Astrocyte (in vitro differentiated cells and primary cell): ENCODE measurements at places on chromosomes 1 and 21.

- no peak for DNase-seq
Measured at GRCh38 chr1:154848983-154849382, 21.1 kb downstream of the KCNN3 start.

- no peak for DNase-seq
Measured at GRCh38 chr1:6265151-6265550, 4.3 kb upstream of the GPR153 start.

DNA sequence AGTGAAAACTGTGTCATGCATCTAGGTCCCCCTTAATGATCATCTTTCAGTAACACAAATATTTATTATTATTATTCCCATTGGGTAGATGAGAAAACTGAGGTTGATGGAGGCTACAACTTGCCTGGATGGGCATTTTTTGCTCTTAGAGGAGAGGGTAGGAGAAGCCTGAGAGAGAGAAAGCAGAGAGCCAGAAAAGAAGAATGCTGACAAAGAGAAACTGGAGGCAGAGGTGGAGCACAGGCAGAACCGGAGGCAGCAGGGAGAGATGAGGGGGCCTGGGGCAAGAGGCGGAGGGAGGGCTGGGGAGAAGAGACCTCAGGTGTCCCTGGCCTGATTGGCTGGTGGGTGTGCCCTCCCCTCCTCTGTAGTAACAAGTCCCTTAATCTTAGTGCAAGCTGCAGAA is 4.1 kb downstream of the BLACAT1 start:
- DNase-seq = no peak

GRCh38 chr1:22670352-22670975 is 17.4 kb downstream of the C1QB start:
- no peak for DNase-seq

- DNase-seq = no peak
Measured at GRCh38 chr1:247111259-247111699, 7.1 kb upstream of the ZNF669 start.

GRCh38 chr1:81366173-81366572 is 434.6 kb upstream of the ADGRL2 start:
- DNase-seq = no peak

- DNase-seq = no peak
Measured at GRCh38 chr1:37171691-37172090, 137.4 kb upstream of the GRIK3 start.

DNA sequence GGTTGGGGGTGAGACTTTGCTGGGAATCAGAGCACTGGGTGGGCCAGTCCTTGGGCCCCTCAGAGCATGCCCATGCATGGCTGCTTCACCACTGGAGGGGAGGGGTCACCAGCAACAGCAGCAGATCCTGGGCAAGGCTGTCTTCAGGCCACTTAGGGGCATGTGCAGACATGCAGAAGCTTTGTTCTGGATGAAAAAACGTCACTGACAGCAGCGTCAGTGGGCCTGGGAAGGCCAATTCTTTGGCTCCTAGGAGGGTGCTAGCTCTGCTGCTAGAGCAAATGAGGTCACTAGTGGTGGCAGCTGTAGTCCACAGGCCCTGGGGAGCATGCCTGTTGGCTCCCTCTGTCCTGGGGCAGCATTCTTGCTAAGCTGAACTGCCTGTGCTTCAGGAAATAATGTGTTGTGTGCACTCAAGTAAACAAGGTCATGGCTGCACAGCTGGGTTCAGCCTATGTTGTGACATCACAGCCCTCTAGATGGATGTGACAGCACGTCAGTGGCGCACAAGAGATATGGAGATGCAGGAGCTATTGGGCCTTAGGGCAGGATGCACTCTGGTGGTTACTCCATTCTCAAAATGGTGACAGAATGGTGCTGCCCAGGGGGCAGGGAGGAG is 27.0 kb downstream of the ZC3H11B start:
- DNase-seq = no peak
